ENCODE measurements at places on chromosomes 4 and X. TPM values are rescaled to one million over a fixed set of nuclear protein-coding genes. Genes with fewer than 3 reads are reported as not detected.

GRCh38 chr4:66062921-66063320 lies 392.6 kb upstream of the EPHA5 start:
- DNase-seq, result no peak

DNA sequence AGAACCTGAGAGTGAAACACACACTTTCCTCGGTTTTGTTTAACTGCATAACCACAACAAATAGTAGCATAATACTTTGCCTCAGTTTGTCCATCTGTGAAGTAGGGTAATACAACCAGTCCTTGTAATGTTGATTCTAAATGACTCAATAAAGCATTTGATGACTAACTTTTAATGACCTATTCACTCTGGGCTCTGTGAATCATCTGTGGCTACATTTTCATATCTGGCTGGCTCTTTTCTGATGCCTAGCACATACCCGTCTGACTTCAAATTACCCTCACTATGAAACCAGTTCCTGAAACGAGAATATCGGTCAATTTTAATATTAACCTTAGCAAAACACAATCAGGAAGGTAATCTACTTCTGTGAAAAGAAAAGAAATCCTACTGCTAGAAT lies 151.0 kb downstream of the SH2D1A start:
- DNase-seq, result no peak

DNA sequence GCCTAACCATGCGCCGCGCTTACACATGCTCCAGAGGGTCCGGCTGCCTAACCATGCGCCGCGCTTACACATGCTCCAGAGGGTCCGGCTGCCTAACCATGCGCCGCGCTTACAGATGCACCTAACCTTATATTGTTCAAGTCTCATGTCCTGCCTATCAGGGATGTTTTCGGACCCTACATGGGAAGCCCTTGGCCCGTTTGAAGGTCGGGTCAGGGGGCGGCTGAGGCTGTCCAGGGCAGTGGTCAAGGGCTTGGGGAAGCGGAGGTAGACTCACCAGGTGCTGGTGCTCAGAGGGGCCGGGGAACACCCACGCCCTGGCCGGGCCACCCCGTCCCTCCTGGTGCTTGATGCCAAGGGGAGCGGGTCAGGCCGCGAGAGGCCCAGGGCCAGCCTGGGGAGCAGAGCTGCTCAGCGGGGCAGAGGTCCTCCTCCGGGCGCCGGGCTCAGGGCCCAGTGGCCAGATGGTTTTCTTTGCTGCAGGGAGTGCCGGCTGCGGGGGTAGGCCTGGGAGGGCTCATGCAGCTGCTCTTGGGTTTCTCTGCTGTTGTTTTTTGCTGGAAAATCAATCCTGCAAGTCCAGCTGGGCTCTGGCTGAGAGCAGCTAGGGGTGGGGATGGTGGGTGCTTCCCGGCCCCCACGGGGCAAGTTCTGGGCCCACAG lies 35.4 kb upstream of the SPON2 start:
- DNase-seq, result no peak

GRCh38 chr4:183986291-183986970 lies 81.3 kb downstream of the STOX2 start:
- DNase-seq, result no peak

GRCh38 chrX:39633293-39633692 lies 464.5 kb downstream of the BCOR start:
- DNase-seq, result no peak

- peak; percentile 5 for DNase-seq
Observed at GRCh38 chr4:158255727-158256324, 45.5 kb downstream of the TMEM144 start.

- no peak for DNase-seq
Observed at GRCh38 chr4:64384237-64385203, 24.7 kb downstream of the TECRL start.

- no peak for DNase-seq
Observed at GRCh38 chr4:19993242-19993641, 258.5 kb upstream of the SLIT2 start.

- no peak for DNase-seq
Observed at GRCh38 chrX:68942104-68942503, 113.3 kb downstream of the EFNB1 start.

IL3RA gene
- total RNA-seq, result 1.6 TPM

TLL1 gene
- not detected for total RNA-seq

BRCC3 gene
- total RNA-seq, result 14.3 TPM
